ENCODE measurements at places on chromosomes 5 and 9.

GRCh38 chr9:133248726-133249295, 26.2 kb downstream of the ABO start:
- DNase-seq, result no peak

GRCh38 chr9:7081065-7081600, 323.4 kb downstream of the KDM4C start:
- DNase-seq, result no peak

- DNase-seq, result peak; percentile 55
Measured at GRCh38 chr9:127572961-127573721, 38.9 kb upstream of the STXBP1 start.

GRCh38 chr5:20114526-20114925, 126.5 kb upstream of the CDH18 start:
- no peak for DNase-seq

DNA sequence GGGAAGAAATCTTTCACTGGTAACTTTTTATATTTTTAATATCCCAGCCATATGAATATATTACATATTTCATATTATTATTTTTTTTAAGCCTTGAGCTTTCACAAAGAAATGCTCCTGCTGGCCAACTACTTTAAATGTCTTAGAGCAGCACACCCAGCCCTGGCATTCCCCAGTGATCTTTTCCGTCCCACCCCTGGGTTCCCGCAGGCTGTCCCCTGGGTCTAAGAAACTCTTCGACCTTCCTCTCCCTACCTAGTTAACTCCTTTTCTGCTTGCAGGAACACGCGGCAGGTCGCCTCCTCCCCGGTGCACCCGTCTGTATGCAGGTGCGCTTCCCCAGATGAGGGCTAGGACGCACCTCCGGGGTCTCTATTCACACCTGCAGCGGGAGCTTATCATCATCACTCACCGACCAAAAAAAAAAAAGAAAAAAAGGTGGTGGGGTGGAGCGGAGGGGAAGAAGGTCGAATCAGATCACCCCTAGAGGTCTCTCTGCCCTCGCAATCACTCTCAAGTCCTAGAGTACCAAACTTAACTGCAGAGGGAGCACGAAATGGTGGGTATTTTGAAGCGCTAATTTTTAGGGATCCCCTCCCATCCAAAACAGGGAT, 696 bp downstream of the ZFP62 start:
- DNase-seq, result peak; percentile 82

GRCh38 chr9:111450124-111450523, 34.1 kb downstream of the ECPAS start:
- DNase-seq, result no peak

DNA sequence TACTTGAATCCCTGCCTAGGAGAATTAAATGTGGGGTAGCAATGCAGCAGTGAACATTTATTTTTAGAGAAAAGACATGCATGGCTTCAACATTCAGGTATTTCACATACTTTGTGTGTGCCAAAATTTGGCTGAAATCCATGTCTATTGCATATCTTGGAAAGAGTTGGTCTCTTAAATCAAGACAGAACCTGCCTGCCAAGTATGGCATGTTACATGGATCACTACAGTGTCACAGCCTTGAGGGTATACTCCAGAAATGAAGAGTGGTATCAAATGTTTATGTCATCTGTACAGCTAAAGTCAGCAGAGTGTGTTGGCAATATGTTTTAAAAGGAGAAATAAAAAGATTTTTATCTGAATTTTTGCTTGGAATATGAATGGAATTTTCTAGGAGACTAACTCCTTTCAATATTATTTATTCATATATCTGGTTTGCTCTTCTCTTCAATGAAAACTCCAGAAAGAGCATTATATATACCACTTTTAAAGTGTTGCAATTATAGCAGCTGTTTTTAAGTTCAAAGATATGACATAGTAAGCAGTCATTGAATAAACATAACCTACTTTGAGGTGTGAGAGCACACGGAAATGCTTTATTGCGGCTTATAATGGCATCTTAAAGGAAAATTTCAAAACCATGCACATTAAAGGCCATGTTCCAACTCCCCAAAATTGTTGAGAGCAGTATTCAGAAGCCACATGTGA, 95.4 kb upstream of the MINAR2 start:
- DNase-seq, result no peak

DNA sequence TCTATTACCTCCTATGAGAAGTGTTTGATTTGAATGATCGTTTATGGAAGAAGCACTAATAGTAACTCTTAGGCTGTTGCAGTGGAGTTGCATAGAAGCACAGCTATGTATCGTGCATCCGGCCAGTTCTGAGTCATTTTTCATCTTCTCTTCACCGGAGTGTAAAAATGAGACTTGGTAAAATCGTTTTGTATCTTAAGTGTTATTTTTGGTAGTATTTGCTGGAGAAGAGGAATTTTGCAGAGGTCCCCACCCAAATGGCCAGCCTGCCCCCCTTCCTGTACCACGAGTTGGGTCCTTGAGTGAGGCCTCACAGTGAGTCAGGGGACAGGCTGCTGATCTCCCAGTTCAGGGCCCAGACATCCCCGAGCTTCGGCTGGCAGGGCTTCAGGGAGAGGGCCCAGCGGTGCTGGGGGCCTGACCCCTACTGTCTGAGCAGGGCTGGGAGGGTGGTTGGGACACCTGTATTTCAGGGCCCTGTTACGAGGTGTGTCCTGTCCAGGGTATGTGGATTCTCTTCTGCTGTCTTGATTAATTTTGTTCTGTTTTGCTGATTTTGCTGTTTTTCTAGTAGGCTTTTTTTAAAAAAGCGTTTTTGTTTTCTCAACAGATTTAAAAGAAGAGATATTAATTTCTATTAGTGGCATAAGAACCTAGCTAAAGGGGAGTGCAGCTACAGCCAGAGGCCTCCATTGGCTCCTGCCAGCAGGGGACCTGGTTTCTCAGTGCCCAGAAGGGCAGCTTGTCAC, 210.8 kb downstream of the TRIO start:
- DNase-seq, result no peak

GRCh38 chr9:33158843-33159776, 8.0 kb downstream of the B4GALT1 start:
- DNase-seq, result peak; percentile 76

DNA sequence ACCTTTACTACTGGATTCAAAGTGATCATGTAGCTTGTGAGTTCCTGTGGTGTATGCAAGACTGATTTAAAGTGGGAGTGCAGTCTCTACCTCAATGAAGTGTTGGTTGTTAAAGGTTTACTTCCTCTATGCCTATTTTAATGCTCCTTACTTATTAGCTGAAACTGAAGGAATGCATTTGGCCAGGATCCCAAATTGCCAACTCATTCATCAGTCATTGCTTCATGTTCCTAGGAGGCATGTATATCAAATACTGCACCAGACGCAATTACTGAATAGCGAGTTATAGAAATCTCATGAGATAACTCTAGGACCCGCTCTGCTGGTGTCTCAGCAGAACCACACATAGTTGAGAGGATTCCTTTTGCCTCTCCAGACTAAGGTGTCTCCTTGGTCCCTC, 143.0 kb upstream of the RPS23 start:
- peak; percentile 69 for DNase-seq

- DNase-seq, result no peak
Measured at GRCh38 chr5:14737291-14737690, 72.8 kb downstream of the OTULIN start.

DNA sequence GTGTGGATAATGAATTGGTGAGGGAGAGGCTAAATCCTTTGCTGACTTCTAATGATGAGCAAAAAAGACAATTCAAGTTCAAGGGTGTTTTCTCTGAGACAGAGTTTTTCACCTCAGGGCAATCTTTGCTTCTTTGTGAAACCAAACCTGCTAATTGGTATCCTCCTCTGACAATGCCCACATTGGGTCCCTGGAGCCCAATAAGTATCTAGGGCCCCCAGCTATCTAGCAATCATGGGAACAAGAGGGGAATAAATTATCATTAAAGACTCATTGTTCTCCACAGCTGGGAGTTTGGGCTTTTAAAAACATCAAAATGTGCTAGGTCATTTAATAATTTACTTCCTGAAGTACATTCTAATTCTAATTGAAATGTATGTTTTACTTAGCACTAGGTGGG, 227.3 kb downstream of the TMEM167A start:
- DNase-seq, result no peak

DNA sequence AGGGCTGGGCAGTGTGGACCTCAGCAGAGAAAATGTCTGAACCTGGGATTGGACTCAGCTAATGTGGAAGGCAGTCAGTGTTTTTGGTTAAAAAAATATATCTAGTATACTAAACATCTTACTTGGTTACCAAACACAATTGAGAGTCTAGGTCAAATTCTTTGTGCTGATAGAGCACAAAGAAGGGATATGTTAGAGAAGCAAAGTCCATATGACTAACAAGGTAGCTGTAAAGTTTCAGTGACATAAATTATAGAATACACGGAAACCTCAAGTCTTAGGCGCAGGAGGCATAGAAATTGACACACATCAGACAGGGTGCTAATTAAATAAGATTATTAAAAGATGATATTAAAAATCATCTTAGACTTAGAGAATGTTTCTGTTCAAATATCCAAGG, 718.3 kb downstream of the TLR4 start:
- no peak for DNase-seq

GRCh38 chr9:125387861-125388524, 126.4 kb downstream of the GAPVD1 start:
- no peak for DNase-seq

GRCh38 chr9:124040935-124041816, 29.6 kb downstream of the LHX2 start:
- DNase-seq, result no peak

GRCh38 chr5:154086641-154087040, 47.9 kb downstream of the MFAP3 start:
- DNase-seq, result no peak

DNA sequence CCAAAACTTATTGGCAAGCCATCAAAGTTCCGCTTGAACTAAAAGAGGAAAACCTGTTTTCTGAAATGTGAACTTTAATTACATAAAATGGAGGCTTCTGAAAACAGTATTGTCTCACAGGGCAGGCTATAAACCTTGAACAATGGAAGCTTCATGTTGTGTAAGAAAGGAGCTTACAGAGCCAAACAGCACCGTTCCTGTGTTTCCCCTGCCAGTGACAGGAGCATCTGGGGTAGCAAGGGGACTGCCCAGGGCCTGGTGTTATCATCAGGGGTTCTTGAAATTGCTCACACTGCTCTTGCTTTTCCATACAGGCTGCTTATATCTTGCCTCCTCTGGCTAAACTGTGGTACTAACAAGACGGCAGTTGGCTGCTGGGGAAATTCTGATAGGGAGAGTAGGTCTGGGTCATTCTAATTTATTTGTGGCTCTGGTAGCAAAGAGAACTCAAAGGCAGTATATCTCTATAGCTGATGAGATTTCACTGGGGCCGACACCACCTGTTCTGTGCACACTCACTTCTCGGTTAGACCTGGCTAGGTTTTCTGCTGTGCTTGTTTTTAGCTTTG, 40.4 kb downstream of the BASP1 start:
- no peak for DNase-seq

- no peak for DNase-seq
Measured at GRCh38 chr9:121304707-121305106, 36.7 kb downstream of the GSN start.

GRCh38 chr9:6675268-6675667, 29.7 kb upstream of the GLDC start:
- no peak for DNase-seq

DNA sequence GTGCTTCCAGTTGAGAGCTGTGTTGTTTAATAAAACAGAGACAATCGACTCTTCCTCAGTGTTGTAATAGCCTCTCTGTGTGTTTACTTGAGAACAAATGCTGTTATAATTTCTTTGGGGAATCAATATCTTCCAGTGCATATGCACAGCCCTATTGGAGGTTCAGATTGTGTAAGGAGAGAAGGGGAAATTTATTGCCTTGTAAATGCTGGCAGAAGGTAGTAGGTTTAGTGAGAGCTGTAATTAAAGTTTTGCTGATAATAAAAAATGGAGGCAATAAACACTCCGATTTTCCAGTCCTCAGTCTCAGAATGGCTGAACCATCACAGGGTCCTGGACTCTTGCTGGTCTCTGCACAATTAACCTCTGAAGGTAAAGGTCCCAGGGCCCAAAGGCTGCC, 128.3 kb downstream of the C5orf15 start:
- no peak for DNase-seq

GRCh38 chr5:117302949-117303348, 728.3 kb upstream of the SEMA6A start:
- DNase-seq, result no peak

- no peak for DNase-seq
Measured at GRCh38 chr9:120379611-120380010, 200.4 kb downstream of the CDK5RAP2 start.

DNA sequence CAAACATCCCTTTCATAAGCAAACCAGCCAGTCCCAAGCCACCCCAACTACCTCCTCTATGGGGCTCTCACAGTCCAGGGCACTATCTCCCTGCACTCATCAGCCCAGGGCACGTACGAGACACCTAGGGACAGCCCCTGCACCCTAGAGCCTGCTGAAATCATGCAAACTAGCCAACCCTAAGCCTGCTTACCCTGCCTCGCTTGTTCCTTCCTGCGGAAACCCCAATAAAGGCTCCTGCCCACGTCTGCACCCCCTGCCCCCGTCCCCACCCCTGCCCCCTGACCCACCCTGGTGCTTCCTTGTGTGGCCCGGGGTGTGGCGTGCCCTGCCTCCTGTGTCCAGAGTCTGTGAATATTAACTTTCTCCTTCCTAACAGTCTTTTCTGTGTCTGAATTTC, 135.9 kb downstream of the GADD45G start:
- DNase-seq, result no peak

DNA sequence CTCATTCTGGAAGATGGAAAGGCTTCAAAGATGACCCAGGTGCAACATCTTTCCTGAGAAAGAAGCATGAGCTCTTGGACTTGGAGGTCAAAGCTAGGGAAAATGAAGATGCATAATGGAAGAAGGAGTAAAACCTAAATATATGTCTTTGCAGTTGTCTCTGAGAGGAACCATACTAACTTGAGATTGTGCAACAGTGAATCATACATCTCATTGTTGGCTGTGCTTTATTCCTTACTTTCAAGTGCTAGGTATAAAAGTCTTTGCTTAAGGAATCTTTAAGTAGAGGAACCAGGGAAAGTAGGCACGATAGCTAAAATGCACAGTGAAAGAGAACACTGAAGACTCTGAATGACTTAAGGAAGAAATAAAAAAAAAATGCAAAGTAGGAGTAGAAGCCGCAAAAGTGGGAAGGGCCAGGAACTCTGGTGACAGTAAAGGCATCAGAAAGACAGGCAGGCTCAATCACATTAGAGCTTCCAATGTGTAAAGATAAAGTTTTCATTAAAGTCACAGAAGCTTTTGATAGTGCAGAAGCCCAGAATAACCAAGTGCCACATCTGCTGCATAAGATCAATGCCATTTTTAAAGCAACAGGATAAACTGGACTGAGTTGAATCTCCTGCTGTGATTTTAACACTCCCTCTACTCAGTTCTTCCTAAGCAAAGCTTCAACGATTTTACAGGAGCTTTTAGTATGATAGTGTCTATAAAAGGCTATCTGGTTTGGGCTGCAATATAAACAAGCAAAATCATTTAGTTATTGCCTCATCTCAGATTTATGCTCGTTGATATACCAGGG, 432.3 kb upstream of the EDIL3 start:
- no peak for DNase-seq

- peak; percentile 60 for DNase-seq
Measured at GRCh38 chr5:180070756-180071530, 616 bp downstream of the RNF130 start.

All from Caki2 (cell line).